Thoracic aorta (tissue), 2 donors: ENCODE measurements at places on chromosomes 12 and 14. TPM values are rescaled to one million over a fixed set of nuclear protein-coding genes. Genes with fewer than 3 reads are reported as not detected.

DNA sequence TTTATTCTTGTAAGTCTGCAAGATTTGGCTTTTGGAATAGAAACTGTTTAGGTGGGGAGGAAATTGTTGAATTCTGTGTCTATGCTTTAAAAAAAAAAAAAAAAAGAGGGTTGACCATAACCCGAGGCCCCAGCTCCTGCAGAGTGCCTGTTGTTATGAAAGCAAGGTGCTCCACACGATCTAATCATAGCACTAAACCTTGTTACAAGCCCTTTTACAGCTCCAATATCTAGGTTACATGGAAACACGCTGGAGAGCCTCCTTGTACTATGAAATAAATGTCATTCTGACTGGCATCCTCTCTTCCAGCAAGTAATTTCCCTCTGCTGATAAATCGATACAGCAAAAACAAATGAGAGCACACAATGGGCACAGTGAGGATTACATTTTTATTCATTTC, 303.1 kb upstream of the SOX5 start:
- no peaks in the 10 kb centered on the region for H3K27me3 ChIP-seq
- no peaks in the 10 kb centered on the region for H3K36me3 ChIP-seq
- H3K4me3 ChIP-seq = no peak overlapping the region
- DNase-seq = no peak
- no peak overlapping the region for H3K27ac ChIP-seq

IL23A gene
- total RNA-seq = not detected

DNA sequence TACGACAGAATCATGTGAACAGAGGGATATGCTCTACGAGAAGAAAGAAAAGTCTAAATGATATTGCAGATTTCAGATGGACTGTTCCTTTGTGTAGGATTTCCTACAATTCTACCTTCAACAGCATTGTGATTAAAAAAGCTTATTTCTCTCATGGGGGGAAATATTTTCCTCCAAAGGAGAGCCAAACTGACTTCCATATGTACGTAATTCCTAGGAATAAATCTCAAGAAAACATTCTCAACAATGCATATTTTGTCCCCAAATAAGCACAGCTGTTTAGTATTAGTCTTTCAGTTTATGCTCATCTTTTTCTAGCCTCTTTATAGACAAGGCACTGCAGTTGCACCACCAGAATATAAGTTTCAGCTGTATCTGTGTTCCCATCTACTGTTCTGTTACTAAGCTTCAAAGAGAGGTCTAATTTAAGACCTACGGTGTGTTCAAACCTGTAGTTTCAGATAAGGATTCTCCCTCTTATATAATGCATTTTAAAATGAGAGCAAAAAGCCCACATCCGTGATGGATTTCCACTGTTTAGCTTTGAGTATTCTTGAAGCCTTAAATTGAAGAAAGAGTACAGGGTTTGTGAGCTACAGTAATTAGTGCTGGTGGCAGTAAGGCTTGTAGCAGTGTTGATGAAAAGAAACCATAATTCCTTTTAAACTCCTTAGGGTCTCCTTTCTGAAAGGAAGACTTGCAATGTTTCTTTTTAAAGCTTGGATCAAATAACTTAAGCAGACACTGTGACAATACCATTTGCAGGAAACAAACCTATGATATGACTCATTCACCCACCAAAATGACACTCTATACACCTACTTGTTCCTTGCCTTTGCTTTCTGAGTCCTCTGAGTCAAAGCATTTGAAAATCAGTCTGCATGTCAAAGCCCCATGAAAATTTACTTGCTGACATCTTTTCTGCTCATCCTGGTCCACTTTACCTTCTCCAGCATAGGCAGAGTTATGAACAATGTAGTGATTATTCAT, 754.1 kb downstream of the NOVA1 start:
- H3K27ac ChIP-seq = no peak overlapping the region
- no peaks in the 10 kb centered on the region for H3K36me3 ChIP-seq
- no peaks in the 10 kb centered on the region for H3K4me1 ChIP-seq

GRCh38 chr14:95337041-95337595, 17.4 kb upstream of the CLMN start:
- no peak for DNase-seq
- no peaks in the 10 kb centered on the region for H3K4me1 ChIP-seq
- H3K27me3 ChIP-seq = no peaks in the 10 kb centered on the region
- no peaks in the 10 kb centered on the region for H3K36me3 ChIP-seq
- H3K27ac ChIP-seq = no peak overlapping the region

DNA sequence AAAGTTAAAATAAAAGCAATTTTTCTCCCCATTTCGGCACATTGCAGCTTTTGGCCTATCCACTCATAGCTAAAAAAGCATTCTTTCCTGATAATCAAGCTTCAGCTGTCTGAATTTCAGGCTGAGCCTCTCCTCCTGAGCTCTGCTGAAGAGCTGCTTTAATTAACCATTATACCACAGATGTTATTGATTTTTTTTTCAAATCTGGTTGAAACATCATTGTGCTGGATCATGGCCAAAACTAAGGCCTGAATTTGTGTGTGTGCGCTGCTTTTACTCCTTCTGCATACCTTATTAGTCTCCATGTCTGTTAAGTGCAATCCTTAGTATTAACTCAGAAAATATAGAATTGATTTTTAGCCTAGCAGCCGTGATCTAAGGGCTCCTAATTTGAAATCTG, 52.3 kb downstream of the MBIP start:
- DNase-seq = no peak
- H3K36me3 ChIP-seq = no peaks in the 10 kb centered on the region
- H3K4me1 ChIP-seq = peaks cover 9% of the 10 kb centered on the region
- H3K27me3 ChIP-seq = no peaks in the 10 kb centered on the region

GRCh38 chr12:121217063-121217462, 7.1 kb downstream of the P2RX4 start:
- DNase-seq = no peak
- no peaks in the 10 kb centered on the region for H3K27me3 ChIP-seq
- H3K4me3 ChIP-seq = no peak overlapping the region
- H3K27ac ChIP-seq = no peak overlapping the region
- peaks cover 3% of the 10 kb centered on the region for H3K36me3 ChIP-seq
- H3K4me1 ChIP-seq = no peaks in the 10 kb centered on the region

MBD6 gene
- total RNA-seq = 39.2 TPM

DNA sequence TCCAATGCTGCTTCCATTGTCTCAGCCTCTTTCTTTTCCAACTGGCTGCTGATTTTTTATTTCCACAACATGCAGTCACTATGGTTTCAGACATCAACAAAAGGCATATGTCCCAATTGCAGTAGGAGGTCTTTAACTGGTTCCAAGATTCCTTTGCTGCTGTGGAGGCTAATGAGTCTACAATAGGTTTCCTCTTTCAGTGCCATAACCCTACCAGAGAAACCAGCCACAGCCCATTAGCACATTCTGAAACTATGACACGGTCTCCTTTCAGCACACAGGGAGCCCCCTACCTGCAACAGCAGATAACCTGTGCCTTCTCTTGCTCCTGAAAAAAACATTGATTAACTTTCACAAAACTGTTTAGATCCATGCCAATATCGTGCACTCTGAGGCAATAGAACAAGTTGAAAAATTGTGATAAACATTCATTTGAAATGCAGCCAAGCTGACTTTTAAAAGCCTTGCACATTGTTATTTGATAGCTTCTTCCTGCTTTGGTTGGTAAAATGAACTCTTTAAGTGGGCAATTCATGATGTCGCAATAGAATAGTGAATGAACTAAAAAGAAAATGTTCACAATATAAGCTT, 32.4 kb downstream of the PLEKHG7 start:
- H3K4me1 ChIP-seq = peaks cover 5% of the 10 kb centered on the region
- DNase-seq = no peak
- no peak overlapping the region for H3K27ac ChIP-seq
- no peaks in the 10 kb centered on the region for H3K27me3 ChIP-seq
- no peak overlapping the region for H3K4me3 ChIP-seq
- H3K36me3 ChIP-seq = no peaks in the 10 kb centered on the region

HEBP1 gene
- 57.8 TPM for total RNA-seq

- no peaks in the 10 kb centered on the region for H3K4me1 ChIP-seq
- no peak for DNase-seq
- H3K36me3 ChIP-seq = no peaks in the 10 kb centered on the region
- no peak overlapping the region for H3K4me3 ChIP-seq
- no peaks in the 10 kb centered on the region for H3K27me3 ChIP-seq
These were observed 83.7 kb downstream of the LMNTD1 start for GRCh38 chr12:25469368-25469767.

FAM181A gene
- not detected for total RNA-seq

PDZRN4 gene
- total RNA-seq = 6.1 TPM

GPR65 gene
- total RNA-seq = 2.8 TPM

DNA sequence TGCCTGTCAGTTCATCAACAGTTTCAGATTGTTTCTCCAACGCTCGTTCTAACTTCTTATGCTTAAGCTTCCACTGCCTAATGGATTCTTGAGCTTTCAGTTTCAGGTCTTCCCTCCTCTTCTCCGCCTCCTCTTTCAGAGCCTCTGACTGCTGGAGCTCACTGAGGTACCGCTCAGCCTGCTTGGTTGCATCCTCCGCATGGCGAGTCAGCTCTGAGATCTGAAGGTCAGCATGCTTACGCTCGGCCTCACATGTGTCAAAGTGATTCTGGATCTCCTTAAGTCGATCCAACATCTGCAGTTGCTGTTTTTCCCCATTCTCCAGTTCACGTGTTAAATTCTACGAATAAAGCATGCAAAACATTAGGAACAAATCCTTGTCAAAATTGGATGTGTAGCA, 148.8 kb downstream of the CEP128 start:
- DNase-seq = no peak
- no peak overlapping the region for H3K27ac ChIP-seq
- no peak overlapping the region for H3K4me3 ChIP-seq

DNA sequence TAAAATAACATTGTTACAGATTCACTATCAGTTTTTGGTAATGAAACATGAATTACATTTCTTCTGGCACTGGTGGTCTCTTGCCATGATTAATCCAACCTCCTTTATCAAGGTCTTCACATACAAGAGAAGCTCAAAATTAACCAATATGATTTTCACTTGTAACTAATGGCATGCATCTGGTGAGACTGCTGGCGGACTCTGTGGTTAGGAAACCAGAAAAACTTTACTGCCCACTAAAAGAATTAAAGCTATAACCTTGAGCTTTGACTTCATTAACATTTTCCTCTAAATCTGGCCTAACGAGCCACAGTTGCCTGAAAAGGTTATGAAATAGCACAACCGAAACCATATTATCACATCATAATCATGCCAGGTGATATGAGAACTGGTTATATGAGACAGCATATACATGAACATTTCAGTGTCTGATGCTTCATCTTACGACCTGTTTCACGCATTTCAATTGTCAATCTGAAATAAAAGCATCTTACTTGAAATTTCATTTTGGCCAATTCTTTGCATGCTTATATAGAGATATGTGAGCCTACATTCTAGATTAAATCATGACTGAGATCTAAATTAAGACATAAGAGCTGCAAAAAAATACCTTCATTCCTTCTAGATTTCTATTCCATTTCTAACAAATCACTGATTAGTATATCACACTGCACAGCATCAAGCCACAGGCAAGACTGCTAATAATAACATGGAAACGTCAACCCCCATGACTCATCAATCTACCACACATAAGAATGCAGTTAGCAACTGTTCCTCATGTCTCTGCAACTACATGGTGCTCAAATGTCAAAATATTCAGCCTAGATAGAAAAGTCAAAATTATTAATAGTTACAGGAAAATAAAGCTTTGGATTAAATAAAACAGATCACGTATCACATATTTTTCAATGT, 89.3 kb downstream of the OSBPL8 start:
- no peak overlapping the region for H3K4me3 ChIP-seq
- peak; percentile 17 for DNase-seq
- H3K27me3 ChIP-seq = no peaks in the 10 kb centered on the region
- H3K36me3 ChIP-seq = no peaks in the 10 kb centered on the region
- peak overlapping the region; percentile 2 for H3K27ac ChIP-seq

GOLGA3 gene
- 125 TPM for total RNA-seq

- H3K36me3 ChIP-seq = no peaks in the 10 kb centered on the region
- no peaks in the 10 kb centered on the region for H3K27me3 ChIP-seq
- H3K27ac ChIP-seq = no peak overlapping the region
- no peak overlapping the region for H3K4me3 ChIP-seq
These were observed 40.4 kb downstream of the TMCC3 start for GRCh38 chr12:94609917-94610443.

DNA sequence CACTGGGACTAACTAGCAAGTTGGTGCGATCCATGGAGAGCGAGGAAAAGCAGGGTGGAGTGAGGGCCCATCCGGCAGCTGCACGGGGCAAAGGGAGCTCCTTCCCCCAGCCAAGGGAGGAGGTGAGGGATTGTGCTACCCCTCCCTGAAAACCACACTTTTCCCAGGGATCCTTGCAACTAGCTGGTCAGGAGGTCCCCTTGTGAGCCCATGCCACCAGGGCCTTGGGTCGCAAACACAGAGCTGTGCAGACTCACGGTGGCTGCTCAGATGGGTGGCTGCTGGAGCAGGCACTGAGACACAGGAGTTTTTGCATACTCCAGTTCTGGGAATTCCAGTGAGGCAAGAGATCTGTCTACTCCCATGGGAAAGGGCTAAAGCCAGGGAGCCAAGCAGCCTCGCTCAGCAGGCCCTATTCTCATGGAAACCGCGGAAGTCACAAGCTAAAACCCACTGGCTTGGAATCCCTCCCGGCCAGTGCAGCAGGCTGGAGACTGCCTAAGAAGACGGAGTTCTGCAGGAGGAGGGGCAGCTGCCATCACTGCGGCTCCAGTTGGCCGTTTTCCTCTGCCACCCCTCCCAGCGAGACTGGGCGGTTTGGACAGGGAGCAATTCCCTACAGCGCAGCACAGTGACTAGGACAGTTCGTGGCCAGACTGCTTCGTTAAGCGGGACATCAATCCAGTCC, 10.9 kb upstream of the ZNF705A start:
- no peaks in the 10 kb centered on the region for H3K4me1 ChIP-seq
- H3K4me3 ChIP-seq = peak overlapping the region; percentile 59
- no peaks in the 10 kb centered on the region for H3K27me3 ChIP-seq
- H3K36me3 ChIP-seq = no peaks in the 10 kb centered on the region

DAO gene
- total RNA-seq = not detected

- H3K36me3 ChIP-seq = no peaks in the 10 kb centered on the region
- H3K4me3 ChIP-seq = peak overlapping the region; percentile 39
- no peak for DNase-seq
- peaks cover 4% of the 10 kb centered on the region for H3K4me1 ChIP-seq
These were observed 135.0 kb upstream of the AMIGO2 start for GRCh38 chr12:47214771-47215170.

CAPZA3 gene
- total RNA-seq = not detected

RGS6 gene
- 1.4 TPM for total RNA-seq

EDDM3A gene
- total RNA-seq = not detected

GRCh38 chr12:50338920-50339645, 55.8 kb upstream of the LIMA1 start:
- no peak for DNase-seq
- H3K4me1 ChIP-seq = no peaks in the 10 kb centered on the region
- no peak overlapping the region for H3K27ac ChIP-seq
- H3K36me3 ChIP-seq = no peaks in the 10 kb centered on the region

- no peaks in the 10 kb centered on the region for H3K4me1 ChIP-seq
- DNase-seq = no peak
- no peaks in the 10 kb centered on the region for H3K27me3 ChIP-seq
- H3K4me3 ChIP-seq = no peak overlapping the region
These were observed 26.9 kb downstream of the GSTZ1 start for GRCh38 chr14:77347751-77348150.

STAB2 gene
- total RNA-seq = not detected

- peak; percentile 47 for DNase-seq
- H3K4me1 ChIP-seq = peaks cover 24% of the 10 kb centered on the region
- no peaks in the 10 kb centered on the region for H3K36me3 ChIP-seq
These were observed 19.3 kb downstream of the CPNE8 start for GRCh38 chr12:38886064-38886463.

- no peaks in the 10 kb centered on the region for H3K4me1 ChIP-seq
- no peak overlapping the region for H3K27ac ChIP-seq
- H3K36me3 ChIP-seq = no peaks in the 10 kb centered on the region
- DNase-seq = no peak
These were observed 125.7 kb upstream of the DDHD1 start for GRCh38 chr14:53278602-53279506.
